Calu3 (cell line): ENCODE measurements at places on chromosomes 5 and 9. TPM values are rescaled to one million over a fixed set of nuclear protein-coding genes. Genes with fewer than 3 reads are reported as not detected.

COL27A1 gene
- 20.1 and 21.4 TPM in 2 replicates for total RNA-seq

DNA sequence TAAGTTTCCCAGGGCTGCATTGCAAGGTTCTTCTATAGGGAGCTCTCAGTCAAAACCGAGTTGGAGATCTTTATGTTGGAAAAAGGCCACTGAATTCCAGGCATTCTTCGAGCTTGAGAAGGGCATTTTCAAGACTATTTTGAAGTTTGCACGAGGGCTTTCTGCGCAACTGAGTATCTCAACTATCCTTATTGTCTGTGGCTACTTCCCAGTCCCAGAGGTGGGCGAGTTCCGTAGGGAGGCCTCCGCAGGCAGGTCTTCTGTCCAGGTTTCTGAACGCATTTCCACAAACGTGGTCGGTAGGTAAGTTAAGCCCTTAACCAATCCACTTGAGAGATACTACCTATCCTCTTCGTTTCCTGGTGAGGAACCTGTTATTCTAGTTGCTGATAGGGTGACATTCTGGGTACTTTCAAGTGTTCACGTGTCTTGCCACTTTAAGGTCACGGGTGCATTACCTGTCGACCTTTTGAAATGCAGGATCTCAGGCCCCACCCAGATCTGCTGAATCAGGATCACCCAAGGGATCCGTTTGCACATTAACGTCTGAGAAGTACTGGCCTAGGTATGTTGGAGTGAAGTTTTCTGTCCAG, 51.4 kb upstream of the TJP2 start:
- no peaks in the 10 kb centered on the region for H3K27me3 ChIP-seq
- peak; percentile 44 for DNase-seq
- peak overlapping the region; percentile 91 for H3K27ac ChIP-seq
- peaks cover 36% of the 10 kb centered on the region for H3K36me3 ChIP-seq
- peaks cover 8% of the 10 kb centered on the region for H3K4me1 ChIP-seq

- H3K36me3 ChIP-seq: no peaks in the 10 kb centered on the region
- H3K4me1 ChIP-seq: peaks cover 7% of the 10 kb centered on the region
- no peak overlapping the region for H3K4me3 ChIP-seq
- H3K27ac ChIP-seq: no peak overlapping the region
- no peak for DNase-seq
Observed at GRCh38 chr5:68688547-68688946, 405.3 kb upstream of the SLC30A5 start.

ZNF883 gene
- 2.0 and 2.2 TPM in 2 replicates for total RNA-seq

- no peaks in the 10 kb centered on the region for H3K27me3 ChIP-seq
- H3K4me1 ChIP-seq: no peaks in the 10 kb centered on the region
Observed at GRCh38 chr9:121822093-121823085, 171.0 kb downstream of the DAB2IP start.

SPACA9 gene
- 2.2 and 2.5 TPM in 2 replicates for total RNA-seq

CHSY3 gene
- 1.1 and 1.5 TPM in 2 replicates for total RNA-seq

PCDHGA12 gene
- total RNA-seq: 2.1 and 2.9 TPM in 2 replicates

PLAC8L1 gene
- total RNA-seq: 1.4 and 3.8 TPM in 2 replicates

GRCh38 chr9:72839085-72839484, 113.8 kb downstream of the ALDH1A1 start:
- peaks cover 32% of the 10 kb centered on the region for H3K4me1 ChIP-seq
- no peak overlapping the region for H3K27ac ChIP-seq
- no peaks in the 10 kb centered on the region for H3K27me3 ChIP-seq
- H3K4me3 ChIP-seq: no peak overlapping the region

IFNA2 gene
- total RNA-seq: not detected in 2 replicates

GRCh38 chr5:138922494-138922893, 47.4 kb upstream of the LRRTM2 start:
- H3K4me1 ChIP-seq: peaks cover 16% of the 10 kb centered on the region
- no peak for DNase-seq
- H3K36me3 ChIP-seq: peaks cover 83% of the 10 kb centered on the region
- H3K27me3 ChIP-seq: no peaks in the 10 kb centered on the region
- no peak overlapping the region for H3K4me3 ChIP-seq

GRCh38 chr9:131346559-131346958, 47.3 kb upstream of the PRRC2B start:
- peaks cover 5% of the 10 kb centered on the region for H3K36me3 ChIP-seq
- peaks cover 31% of the 10 kb centered on the region for H3K27me3 ChIP-seq
- H3K4me1 ChIP-seq: no peaks in the 10 kb centered on the region
- DNase-seq: no peak
- H3K4me3 ChIP-seq: no peak overlapping the region

C5orf58 gene
- not detected in 2 replicates for total RNA-seq

- H3K4me3 ChIP-seq: no peak overlapping the region
- no peak overlapping the region for H3K27ac ChIP-seq
- no peak for DNase-seq
Observed at GRCh38 chr5:17433406-17433805, 64.6 kb upstream of the TAF11L2 start.

AHRR gene
- 1.3 TPM in 2 replicates for total RNA-seq

DNA sequence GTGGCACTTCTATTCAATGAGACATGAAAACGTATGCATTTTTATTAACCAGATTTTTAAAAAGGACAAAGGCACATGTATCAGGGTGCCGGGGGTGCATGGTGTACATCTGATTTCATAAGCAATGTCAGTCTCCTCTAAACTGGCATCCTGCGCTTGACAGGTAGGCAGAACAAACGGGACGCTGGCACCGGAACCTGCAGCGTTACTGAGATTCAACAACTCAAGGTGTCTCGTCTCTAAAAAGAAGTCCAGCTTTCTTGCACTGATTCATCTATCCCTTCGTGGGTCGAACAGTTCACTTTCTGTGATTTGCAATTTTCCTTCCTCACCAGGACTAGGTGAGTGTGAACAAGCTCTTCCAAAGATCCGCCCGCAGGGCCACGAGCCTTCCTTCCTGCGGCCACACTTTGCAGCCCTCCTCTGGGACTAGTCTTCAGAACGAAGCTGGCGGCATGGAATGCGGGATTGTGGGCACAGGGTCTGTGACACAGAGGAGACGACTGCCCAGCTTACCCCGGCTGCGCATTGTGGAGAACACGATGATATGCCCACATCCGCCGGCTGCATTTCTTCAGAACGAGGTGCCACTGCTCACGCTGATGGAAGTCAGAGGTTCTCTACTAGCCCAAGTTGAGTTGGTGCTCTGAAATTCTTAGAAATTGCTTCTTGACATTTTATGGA, 7.2 kb downstream of the SLC6A3 start:
- H3K27me3 ChIP-seq: peaks cover 32% of the 10 kb centered on the region
- DNase-seq: no peak
- H3K4me1 ChIP-seq: no peaks in the 10 kb centered on the region
- H3K27ac ChIP-seq: no peak overlapping the region
- no peaks in the 10 kb centered on the region for H3K36me3 ChIP-seq

- no peak for DNase-seq
- no peaks in the 10 kb centered on the region for H3K27me3 ChIP-seq
- H3K36me3 ChIP-seq: no peaks in the 10 kb centered on the region
Observed at GRCh38 chr9:124562328-124562727, 55.1 kb upstream of the NR5A1 start.

DNA sequence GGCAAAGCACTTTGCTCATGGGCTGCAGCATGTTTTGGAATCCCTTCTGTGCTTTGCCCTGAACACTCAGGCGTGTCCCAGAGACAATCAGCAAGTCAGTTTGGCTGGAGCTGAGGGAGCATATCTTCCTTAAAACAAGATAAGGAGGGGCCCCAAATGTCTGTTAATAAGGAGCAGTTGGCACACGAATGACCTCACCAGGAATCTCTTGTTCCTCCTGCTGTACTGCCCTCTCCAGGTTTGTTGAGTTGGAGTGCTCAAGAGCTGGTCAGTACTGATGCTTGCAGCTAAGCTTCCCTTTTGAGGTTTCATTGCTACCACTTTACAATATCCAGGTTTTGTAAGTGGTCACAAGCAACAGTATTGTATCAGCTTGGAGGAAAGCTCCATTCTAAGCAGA, 101.3 kb upstream of the EGFLAM start:
- no peaks in the 10 kb centered on the region for H3K27me3 ChIP-seq
- no peak overlapping the region for H3K27ac ChIP-seq
- H3K4me1 ChIP-seq: peaks cover 12% of the 10 kb centered on the region

DNA sequence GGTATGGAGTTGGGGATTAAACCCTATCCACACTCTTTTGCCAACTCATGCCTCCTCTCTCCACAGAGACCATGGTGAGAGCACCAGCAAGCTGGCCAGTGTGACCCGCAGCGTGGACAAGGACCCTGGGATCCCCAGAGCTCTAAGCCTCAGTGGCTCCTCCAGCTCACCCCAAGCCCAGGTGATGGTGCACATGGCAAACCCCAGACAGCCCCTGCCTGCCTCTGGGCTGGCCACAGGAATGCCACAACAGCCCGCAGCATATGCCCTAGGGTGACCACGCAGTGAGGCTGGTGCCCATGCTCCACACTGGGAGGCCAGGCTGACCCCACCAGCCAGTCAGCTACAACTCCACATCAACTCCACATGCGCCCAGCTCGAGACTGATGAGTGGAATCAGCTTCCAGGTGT, 11.5 kb upstream of the CARD19 start:
- H3K4me1 ChIP-seq: no peaks in the 10 kb centered on the region
- no peaks in the 10 kb centered on the region for H3K36me3 ChIP-seq
- DNase-seq: no peak
- no peaks in the 10 kb centered on the region for H3K27me3 ChIP-seq
- H3K27ac ChIP-seq: no peak overlapping the region
- no peak overlapping the region for H3K4me3 ChIP-seq

AGGF1 gene
- total RNA-seq: 29.5 and 32.3 TPM in 2 replicates

CDC14B gene
- 26.4 and 29.8 TPM in 2 replicates for total RNA-seq

SERINC5 gene
- total RNA-seq: 47.0 and 49.2 TPM in 2 replicates

DNA sequence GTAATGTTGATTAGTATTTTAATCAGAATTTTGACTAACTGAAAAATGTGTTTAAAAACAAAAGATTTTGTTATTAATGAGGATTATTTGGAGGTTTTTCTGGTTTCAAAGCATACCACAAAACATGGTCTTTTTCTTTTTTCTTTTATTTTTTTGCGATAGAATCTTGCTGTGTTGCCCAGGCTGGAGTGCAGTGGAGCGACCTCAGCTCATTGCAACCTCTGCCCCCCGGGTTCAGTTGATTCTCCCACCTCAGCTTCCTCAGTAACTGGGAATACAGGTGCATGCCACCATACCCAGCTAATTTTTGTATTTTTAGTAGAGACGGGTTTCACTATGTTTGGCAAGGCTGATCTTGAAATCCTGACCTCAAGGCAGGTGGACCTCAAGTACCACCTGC, 24.1 kb downstream of the SREK1 start:
- H3K4me1 ChIP-seq: peaks cover 12% of the 10 kb centered on the region
- H3K27me3 ChIP-seq: no peaks in the 10 kb centered on the region
- DNase-seq: no peak
- peaks cover 37% of the 10 kb centered on the region for H3K36me3 ChIP-seq
- no peak overlapping the region for H3K27ac ChIP-seq

GAS1 gene
- total RNA-seq: 0.21 and 0.22 TPM in 2 replicates

- no peak overlapping the region for H3K4me3 ChIP-seq
- no peak overlapping the region for H3K27ac ChIP-seq
- H3K4me1 ChIP-seq: no peaks in the 10 kb centered on the region
- no peaks in the 10 kb centered on the region for H3K27me3 ChIP-seq
- DNase-seq: no peak
Observed at GRCh38 chr5:64838376-64838775, 69.6 kb downstream of the CWC27 start.

DNA sequence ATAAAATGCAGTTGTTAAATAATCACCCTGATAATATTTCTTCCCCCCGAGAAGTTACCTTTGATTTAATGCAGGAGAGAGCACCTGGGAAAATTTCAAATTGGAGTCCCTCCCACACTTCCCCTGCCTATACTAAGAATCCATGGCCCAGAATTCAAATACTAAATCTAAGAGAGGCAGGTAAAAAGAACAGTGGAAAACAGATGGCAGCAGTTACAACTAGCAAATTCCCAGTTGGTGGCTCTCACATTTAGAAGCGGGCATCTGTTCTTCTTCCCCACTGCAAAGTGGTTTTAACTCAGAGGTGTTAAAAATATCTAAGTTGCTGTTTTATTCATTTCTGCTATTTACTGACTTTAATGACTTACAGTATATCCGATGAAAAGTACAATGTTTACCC, 210.4 kb upstream of the ELAVL2 start:
- no peaks in the 10 kb centered on the region for H3K4me1 ChIP-seq
- no peaks in the 10 kb centered on the region for H3K27me3 ChIP-seq
- no peak overlapping the region for H3K27ac ChIP-seq
- H3K36me3 ChIP-seq: no peaks in the 10 kb centered on the region
- no peak for DNase-seq
- no peak overlapping the region for H3K4me3 ChIP-seq

ORM2 gene
- not detected in 2 replicates for total RNA-seq

DNA sequence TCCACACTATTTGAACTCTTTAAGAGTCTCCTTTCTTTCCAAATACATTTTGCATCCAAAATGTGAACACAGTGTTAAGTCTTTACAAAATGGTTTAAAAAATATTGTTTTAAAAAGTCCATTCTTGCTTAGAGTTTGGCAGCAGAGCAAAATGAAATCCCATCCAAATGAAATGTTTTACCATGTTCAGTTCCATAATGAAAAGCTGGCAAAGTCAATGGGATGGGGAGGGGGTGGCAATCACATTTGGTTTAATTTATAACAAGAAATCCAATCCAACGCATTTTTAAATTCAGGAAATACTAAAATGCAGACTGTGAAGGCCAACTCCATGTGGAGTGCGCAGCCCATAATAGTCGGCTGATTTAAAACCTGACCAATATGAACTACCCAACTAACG, 39.4 kb downstream of the MRPL36 start:
- DNase-seq: no peak
- no peak overlapping the region for H3K27ac ChIP-seq
- H3K27me3 ChIP-seq: no peaks in the 10 kb centered on the region

DNA sequence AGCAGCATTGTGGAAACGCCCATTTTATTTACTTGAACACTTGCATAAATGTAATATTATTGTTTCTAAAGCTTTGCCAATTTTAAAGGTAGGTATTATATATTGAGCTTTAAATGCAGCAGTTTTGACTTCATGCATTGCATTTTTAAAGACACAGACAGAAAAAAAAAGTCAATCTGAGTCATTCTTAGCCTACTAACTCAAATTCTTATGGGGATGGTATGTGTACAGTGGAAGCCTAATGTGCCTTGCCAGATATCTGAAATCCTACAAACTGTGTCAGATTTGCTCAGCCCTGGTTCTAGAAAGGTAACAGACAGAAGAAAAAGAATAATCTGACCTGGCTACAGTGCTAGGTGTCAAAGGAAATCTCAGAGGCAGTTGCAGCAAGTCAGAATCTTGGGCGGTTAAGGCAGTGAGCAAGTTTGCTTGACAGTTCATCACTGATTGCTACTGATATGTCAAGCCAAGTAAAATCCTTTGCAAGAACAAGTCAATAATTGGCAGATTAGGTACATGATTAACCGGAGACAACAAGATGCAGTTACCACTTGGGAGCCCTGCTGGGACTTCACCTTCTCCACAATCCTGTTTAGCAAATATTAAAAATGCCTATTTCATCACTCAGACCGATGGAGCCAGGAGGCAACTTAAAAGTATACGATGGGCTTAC, 224.8 kb upstream of the WWC1 start:
- H3K27ac ChIP-seq: no peak overlapping the region
- no peak overlapping the region for H3K4me3 ChIP-seq
- DNase-seq: no peak
